ENCODE measurements at places on chromosomes 12 and 14. TPM values are rescaled to one million over a fixed set of nuclear protein-coding genes. Genes with fewer than 3 reads are reported as not detected.
A peak's percentile ranks its signal among the peaks of the same experiment; 100 is the strongest.

NRIP2 gene
- total RNA-seq, result 1.1 TPM

DLGAP5 gene
- 0.35 TPM for total RNA-seq

- no peak for DNase-seq
Observed at GRCh38 chr12:120369603-120370342, 809 bp upstream of the MSI1 start.

- no peak for DNase-seq
Observed at GRCh38 chr14:69475194-69475818, 9.2 kb upstream of the PLEKHD1 start.

DNA sequence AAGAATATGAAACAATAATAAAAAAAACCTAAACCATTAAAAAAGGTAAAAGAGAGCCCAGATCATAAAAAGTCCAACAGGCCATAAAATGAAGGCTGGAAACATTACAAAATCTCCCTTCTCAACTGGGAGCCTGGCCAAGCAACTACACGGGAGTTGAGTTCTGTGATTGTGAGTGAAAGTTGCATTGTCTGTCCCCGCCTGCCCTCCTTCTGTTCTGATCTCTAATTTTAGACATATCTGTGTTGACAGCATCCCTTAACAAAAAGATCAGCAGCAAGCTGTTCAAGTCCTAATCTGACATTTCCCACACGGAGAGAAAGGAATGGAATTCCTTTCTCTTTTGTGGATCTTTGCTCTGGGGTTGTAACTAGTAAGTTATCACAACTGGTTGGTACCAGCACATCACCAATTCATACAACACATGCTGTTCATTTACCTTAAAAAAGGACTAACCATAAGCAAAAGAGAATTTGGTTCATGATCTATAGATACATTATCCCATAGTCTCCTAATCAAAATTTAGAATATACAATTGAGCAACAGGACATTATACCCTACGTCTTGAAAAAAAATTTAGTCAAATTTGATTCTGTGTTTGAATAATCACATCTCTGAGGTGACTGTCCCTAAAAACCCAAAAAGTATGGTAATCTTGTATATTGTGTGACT lies 205.1 kb upstream of the GZMB start:
- peak; percentile 43 for DNase-seq

All from left ventricle myocardium superior (tissue), 1 donor.